ENCODE measurements at places on chromosomes 16 and 17. TPM values are rescaled to one million over a fixed set of nuclear protein-coding genes. Genes with fewer than 3 reads are reported as not detected.
A peak's percentile ranks its signal among the peaks of the same experiment; 100 is the strongest.

Gene GLIS2
- 18.9 TPM for total RNA-seq

DNA sequence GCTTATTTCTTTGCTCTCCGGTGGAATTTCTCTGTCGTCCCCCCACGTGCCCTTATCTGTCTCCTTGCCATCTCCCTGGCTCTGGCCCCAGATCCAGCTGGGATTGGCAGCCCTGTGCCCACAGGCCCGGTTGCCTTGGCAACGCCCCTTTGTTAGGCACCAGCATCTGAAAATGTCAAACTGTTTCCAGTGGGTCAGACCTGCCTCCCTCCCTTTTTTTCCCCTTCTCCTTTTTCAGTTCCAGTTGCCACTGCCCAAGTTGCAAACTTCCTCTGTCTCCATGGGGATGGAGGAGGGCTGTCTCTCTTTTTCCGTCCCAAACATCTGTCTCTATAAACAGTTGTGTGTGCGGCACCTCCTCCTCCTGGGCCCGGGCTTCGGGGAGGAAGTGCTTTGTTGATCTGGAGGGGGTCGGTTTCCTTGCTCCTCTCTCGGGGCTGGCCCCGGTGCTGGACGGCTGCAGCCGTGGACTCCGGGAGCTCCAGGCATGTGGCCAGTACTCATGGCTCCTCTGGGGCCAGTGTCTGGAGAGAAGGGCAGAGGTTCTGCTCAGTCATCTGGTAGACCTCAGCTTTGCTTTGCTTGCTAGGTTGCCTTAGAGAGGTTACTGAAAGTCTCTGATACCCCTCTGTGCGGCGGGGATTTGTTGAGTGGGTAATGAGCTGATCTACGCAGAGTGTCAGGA is 35.3 kb downstream of the SOCS3 start:
- DNase-seq: peak; percentile 68

- DNase-seq: no peak
These were observed 13.1 kb upstream of the ITGAL start for GRCh38 chr16:30459456-30459855.

Gene CRHR1
- total RNA-seq: 0.38 TPM

Gene SOST
- total RNA-seq: not detected

Gene TTYH2
- total RNA-seq: 9.8 TPM

GRCh38 chr16:77794586-77794985 is 6.2 kb downstream of the VAT1L start:
- DNase-seq: peak; percentile 86

GRCh38 chr16:79601092-79601930 is 774 bp upstream of the MAF start:
- DNase-seq: peak; percentile 13

DNA sequence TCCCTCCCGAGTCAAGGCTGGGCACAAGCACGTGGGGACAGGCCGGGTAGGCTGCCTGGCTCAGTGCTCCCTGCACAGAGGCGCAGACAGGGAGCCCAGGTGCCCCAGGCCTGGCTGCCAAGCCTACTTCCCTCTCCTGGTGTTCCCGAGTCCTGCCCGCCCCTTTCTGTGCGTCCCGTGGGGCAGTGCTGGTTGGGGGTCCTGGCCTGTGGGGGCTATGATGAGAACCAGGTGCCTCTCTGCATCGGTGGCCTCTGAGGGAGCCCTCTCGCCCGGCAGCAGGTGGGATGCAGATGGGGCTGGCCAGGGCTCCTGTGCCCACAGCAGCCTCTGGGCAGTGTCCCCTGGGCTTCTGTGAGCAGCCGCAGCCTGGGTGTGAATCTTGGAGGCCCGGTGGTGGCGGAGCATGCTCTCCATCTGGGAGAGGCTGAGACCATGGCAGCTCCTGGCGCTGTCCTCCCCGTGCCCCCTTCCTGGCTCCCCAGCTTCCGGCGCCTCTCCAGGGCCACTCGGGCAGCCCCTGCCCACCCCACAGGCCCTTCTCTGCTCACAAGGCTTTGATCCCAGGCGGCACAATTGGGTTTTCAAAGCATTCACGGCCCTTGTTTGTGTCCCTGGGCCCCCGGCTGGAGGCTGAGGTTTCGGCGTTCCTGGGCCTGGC is 7.2 kb downstream of the CENPX start:
- DNase-seq: no peak

DNA sequence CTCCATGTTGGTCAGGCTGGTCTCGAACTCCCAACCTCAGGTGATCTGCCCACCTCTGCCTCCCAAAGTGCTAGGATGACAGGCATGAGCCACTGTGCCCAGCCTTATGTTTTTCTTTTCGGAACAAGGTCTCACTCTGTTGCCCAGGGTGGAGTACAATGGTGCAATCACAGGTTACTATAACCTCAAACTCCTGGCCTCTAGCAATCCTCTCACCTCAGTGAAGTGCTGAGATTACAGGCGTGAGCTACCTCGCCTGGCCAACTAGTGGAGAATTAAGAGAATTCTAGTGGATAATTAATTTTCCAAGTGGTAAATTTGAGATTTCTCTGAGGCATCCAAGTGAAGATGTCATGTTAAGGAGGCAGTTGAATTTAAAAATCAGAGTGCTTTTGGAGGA is 2.9 kb upstream of the FBXO47 start:
- no peak for DNase-seq

GRCh38 chr16:82192665-82193064 is 22.6 kb upstream of the MPHOSPH6 start:
- peak; percentile 22 for DNase-seq

DNA sequence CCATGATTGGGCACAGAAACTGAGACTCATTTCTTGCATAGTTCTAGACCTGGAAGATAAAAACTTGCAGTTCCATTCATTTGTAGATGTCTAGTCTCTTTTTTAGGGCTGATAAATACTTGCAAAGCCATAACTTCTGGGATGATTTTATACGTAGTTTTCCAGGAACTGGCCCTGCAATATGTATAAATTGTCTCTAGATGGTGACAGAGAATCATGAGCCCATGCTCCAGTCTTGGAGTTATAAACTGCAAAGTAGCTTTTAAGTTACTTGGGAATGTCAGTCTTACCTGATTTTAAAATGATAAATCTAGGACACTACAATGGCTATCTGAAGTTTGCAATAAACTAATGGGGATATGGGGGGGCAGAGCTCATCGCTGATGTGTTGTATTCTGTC is 3.0 kb upstream of the ADAMTS18 start:
- DNase-seq: peak; percentile 3

DNA sequence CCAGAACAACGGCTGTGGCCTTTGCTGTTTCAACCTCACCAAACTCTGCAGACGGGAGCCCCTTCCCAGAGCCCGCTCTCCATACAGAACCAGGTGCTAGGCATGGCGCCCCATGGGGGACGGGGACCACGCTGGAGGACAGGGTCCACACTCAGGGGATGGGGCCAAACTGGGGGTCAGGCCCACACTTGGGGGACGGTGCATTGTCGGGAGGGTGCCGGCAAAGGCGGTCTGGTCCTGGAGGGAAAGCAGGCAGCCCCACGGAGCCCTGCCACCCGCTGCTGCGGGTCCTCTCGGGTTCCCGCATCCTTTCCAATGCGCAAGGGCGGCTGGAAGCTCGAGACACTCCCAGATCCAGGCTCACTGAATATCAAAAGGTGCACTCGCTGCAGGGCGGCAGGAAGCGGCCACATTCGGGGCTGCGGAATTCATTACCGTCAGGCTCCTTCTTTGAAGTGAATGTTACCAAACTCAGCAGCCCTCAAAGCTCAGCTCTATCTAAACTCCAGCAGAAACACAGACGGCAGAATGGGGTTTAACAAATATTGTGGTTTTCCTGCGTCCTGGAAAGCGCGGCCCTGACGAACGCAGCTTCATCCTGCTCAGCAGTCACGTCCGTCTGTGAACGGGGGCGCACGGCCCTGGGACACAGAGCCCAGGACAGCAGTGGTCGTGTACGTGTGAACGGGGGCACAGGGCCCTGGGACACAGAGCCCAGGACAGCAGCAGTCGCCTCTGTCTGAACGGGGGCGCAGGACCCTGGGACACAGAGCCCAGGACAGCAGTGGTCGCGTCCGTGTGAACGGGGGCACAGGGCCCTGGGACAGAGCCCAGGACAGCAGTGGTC is 41.3 kb downstream of the LMF1 start:
- no peak for DNase-seq

- DNase-seq: peak; percentile 41
These were observed 36.0 kb upstream of the FBXO47 start for GRCh38 chr17:39002991-39003715.

- no peak for DNase-seq
These were observed 2.4 kb downstream of the CRLF3 start for GRCh38 chr17:30821871-30822723.

- no peak for DNase-seq
These were observed 20.8 kb downstream of the ACTG1 start for GRCh38 chr17:81491761-81492160.

GRCh38 chr16:79272141-79272577 is 328.4 kb downstream of the MAF start:
- no peak for DNase-seq

GRCh38 chr16:66264311-66265047 is 102.0 kb upstream of the CDH5 start:
- peak; percentile 26 for DNase-seq

Gene LITAFD
- not detected for total RNA-seq

DNA sequence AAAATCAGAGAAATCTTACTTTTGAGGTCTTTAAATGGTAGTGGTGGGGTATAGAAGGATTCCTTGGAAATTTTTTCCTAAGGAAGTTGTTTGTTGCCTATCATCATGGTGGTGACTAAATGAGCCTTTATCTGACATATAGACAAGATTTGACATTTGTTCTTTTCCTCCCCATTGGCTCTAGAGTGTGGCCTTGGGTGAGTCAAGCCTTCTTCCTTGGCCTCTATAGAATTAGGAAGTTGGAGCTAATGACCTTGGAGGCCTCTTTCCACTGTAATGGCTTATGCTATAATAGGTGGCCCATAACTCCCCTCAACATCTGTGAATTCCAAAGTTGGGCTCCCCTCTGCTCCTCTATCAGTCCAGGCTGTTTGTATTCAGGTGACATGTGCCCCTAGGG is 79.1 kb upstream of the HNF1B start:
- DNase-seq: no peak

- peak; percentile 15 for DNase-seq
These were observed 193.9 kb upstream of the SOX9 start for GRCh38 chr17:71926746-71927398.

Gene EXOC3L1
- total RNA-seq: 0.62 TPM

DNA sequence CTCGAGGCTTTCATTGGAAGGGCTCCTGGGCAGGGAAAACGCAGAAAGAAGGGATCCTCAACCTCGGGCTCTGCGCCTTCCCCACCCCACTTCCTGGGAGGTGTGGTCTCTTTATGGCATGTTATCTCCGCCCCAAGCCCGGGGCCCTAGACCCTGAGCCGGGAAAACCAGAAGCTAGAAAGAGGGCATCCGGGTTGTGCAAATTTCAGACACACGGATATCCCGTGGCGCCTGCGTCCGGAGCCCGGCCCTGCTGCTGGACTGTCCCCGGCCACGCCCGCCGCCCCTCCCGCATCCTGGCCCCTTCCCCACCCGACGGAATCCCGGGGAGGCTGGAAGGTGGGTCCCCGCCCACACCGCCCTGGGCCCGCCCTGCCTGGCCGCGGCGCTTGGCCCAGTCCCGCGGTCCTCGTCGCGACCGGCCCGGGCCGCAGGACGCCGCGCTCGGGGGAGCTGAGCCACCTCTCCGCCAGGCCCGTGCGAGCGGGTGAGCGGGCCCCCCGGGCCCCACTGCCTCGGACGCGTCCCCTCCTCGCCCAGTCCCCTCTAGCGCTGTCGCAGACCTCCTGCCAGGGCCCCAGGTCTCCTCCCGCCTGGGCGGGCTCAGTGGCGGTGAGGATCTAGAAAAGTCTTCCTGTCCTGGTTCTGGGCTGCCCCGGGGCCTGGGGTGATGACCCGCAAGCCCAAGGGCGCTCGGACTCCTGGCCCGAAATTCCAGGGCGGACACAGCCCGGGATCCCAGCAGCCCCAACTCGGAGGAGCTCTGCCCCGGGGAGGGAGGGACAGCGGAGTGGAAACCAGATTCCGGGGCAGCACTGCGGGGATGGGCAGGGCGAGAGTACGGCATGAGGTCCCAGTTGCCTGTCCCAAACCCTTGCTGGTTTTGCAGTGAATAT is at the start of gene SLC16A5:
Gene SLC16A5, plus strand, starts transcription at position 397 of the 896 bp plus-strand sequence. CDS start 5,683 bp downstream, outside the sequence.
- DNase-seq: peak; percentile 58

Gene KRT27
- total RNA-seq: not detected

Gene KLHL36
- total RNA-seq: 49.0 TPM

GRCh38 chr17:5194346-5194745 is 2.7 kb upstream of the ZNF594 start:
- no peak for DNase-seq

Gene TBC1D3
- total RNA-seq: not detected

GRCh38 chr17:43620581-43620980 is 41.1 kb downstream of the MEOX1 start:
- DNase-seq: no peak

Measured in astrocyte (in vitro differentiated cells and primary cell).